ENCODE measurements at places on chromosomes 3 and 15.

DNA sequence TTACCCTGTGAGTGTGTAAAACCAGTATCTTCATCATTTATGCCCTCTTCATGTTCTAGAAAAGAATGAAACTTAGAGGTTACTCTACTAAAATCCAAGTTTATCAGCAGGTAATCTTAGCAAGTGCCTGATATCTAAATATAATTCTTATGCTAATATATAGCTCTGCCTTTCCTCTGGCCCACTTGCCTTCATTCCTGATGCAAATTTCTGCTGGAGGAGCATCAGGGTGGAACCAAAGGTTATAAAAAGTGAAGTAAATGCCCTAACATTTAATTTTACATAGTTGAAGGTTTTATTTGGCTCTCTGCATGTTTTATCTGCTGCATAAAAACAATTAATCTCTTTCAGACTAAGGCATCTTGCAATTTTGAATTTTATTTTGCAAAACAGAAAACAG, 936.2 kb downstream of the ROBO2 start:
- DNase-seq: no peak

GRCh38 chr3:61172203-61172602, 79.0 kb downstream of the FHIT start:
- no peak for DNase-seq

GRCh38 chr3:165783383-165783782, 53.8 kb downstream of the BCHE start:
- DNase-seq: no peak

- peak; percentile 86 for DNase-seq
Observed at GRCh38 chr3:50260027-50260941, 8.7 kb upstream of the SEMA3B start.

GRCh38 chr3:108100906-108101660, 10.3 kb upstream of the CD47 start:
- peak; percentile 70 for DNase-seq

- DNase-seq: no peak
Observed at GRCh38 chr15:69092159-69092558, 68.3 kb upstream of the GLCE start.

DNA sequence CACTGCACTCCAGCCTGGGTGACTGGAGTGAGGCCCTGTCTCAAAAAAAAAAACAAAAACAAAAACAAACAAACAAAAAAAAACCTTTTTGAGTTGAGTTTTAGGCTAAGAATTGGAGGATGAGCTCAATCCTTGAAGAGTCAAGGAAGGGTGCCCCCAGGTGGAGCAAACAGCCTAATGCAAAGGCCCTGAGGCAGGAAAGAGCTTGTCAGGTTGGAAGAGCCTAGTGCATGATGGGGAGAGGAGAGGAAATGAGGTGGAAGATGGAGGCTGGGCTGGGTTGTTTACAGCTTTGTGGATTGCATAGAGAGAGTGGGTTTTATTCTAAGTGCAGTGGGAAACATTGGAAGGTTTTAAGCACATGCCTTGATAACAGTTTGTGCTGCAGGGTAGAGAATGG, 2.1 kb upstream of the SNX22 start:
- DNase-seq: peak; percentile 60

GRCh38 chr3:133970916-133971315, 58.8 kb downstream of the SLCO2A1 start:
- no peak for DNase-seq

GRCh38 chr3:79253271-79253670, 514.5 kb downstream of the ROBO1 start:
- no peak for DNase-seq

DNA sequence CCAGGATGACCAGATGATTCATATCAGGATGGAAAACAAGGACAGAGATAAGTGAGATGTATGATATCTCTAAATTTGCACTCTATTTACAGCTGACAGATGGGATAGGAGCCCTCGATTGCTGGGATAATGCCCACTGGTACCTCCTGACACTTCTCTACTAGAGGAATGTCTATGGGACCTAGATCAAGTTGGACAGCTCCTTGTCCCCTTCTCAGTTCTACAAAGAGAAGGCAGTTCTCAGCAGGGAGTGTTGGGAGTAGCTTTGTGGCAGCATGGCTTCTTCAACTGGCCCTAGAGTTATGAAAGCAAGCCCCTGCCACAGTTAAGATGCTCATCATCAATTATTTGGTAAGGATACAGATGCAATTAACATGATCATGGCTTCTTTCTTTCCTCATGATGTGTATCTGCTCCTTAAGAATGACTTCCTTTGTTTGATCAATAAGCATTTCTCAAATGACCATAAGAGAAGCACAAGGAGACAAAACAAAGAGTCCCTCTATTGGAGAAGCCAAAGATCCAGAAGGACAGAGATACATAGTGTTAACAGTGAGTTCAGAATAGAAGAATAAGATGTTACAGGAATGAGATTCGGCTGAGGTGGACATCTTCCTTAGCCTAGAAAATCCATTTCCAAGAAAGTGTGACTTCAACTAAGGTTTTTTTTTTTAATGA, 481.3 kb downstream of the NAALADL2 start:
- DNase-seq: no peak

DNA sequence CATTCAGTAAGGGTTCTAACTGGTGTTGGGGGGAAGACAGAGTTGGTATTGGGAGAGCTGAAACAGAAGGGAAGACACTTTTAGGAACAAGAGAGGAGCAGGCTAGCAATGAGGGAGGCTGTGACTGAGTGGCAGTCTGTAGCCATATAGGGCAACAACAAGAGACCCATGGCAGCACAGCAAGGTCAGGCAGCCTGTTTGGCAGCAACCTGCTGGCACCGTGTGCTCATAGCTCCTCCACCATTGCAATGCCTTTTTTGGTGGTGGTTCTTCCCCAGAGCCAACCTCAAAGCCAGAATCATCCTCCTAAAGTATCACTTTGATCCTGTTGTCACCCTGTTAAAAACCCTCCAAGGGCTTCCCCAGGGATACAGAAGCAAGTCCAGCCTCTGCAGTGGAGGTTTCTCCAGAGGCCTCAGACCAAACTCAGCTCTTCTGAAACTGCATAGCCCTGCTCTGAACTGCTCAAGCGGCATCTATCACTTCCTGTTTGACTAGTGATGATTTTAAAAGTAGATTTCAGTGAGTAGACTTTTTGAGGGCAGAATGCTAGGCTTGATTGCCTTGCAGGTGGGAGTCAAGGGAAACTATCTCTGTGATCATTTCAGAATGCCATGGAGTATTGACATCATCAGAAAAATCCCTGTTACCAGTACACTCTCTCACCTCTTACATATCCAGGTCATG, 176.9 kb downstream of the STAC start:
- no peak for DNase-seq

GRCh38 chr3:69058180-69058946, 6.2 kb upstream of the TMF1 start:
- peak; percentile 50 for DNase-seq

- DNase-seq: no peak
Observed at GRCh38 chr15:100759106-100759505, 120.5 kb upstream of the ALDH1A3 start.

DNA sequence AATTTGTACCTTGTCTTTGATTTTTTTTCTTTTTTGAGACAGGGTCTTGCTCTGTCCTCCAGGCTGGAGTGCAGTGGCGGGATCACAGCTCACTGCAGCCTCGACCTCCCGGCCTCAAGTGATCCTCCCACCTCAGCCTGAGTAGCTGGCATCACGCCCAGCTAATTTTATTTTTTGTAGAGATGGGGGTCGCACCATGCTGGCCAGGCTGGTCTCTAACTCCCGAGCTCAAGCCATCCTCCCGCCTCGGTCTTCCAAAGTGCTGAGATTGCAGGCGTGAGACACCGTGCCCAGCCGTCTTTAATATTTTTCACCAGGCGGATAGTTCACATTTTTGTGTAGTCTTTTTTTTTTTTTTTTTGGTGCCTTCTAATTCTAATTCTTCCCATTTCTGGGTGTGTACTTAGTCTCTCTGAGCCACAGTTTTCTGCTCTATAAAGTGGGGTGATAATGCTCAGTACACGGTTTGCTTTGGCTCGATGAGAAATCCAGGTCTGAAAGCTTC, 528 bp upstream of the TATDN2 start:
- DNase-seq: no peak

DNA sequence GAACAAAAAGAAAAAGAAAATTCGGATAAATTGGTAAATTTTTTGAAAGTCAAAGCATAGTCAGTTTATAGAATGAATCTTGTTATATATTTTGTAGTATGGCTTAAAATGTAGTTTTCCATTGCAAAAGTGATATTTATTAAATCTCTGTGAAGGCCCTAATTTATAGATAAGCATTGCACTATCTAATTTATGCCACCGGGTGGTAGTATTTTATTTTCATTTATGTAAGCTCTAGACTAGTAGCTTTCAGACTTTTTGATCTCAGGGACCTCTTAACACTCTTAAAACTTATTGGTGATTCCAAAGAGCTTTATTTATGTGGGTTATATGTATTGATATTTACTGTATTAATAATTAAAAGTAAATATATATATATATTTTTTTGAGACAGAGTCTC, 133.9 kb upstream of the LRRFIP2 start:
- DNase-seq: peak; percentile 45

- DNase-seq: no peak
Observed at GRCh38 chr3:55183201-55183600, 255.3 kb upstream of the LRTM1 start.

DNA sequence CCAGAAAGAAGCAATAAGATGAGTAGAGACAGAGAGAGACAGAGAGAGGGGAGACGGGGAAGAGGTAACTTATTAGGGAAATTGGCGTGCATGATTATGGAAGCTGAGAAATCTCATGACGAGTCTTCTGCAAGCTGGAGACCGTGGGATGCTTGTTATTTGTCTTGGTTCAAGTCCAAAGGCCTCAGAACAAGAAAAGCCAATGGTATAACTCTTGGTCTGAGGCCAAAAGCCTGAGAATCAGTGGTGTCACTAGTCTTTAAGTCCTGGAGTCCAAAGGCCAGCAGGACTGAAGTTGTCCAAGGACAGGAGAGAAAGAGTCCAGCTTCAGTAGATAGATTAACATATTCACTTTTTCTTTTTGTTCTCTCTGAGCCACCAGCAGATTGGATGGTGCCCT, 613.6 kb downstream of the CADM2 start:
- no peak for DNase-seq

DNA sequence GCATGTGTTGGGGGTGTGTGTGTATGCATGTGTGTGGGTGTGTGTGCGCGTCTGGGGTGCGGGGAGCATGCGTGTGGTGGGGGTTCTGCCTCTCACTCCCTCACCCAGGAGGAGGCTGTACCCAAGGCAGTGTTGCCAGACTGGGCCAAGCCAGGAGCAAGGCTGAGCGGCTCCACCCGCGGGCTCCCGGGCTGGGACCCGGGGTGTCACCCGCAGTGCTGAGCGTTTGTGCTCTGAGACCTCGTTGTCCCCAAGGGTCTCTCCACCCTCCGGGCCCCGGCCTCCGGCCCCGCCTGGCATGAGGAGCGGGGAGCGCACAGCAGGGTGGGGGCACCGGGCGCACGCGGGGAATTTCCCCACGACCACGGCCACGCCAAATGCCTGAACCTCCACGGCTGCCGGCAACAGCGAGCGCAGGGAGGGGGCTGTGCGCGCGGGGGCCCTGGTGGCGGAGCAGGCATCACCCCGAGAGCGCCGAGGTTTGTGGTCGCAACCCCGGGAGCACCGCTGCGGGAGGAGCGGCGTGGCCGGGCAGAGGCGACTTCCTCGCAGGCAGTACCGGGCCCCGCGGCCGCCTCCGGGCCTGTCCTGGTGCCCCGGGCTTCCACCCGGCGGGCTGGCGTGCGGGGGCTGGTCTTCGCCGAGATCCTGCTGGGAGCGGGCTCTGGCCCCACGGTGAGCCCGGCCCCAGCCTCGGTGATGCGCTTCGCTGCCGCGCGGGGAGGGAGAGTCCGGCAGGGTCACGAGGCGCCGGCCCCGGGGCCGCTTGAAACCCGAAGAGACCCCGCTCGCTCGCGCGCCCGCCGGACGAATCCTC, 7.4 kb upstream of the OCA2 start:
- peak; percentile 25 for DNase-seq

Data from NB4 (cell line).